Suppressor macrophage (primary cell): ENCODE measurements at places on chromosomes 3 and 15.

- no peak for DNase-seq
These were observed 122.0 kb upstream of the BFSP2 start for GRCh38 chr3:133277813-133278212.

- DNase-seq = no peak
These were observed 101.4 kb upstream of the UMPS start for GRCh38 chr3:124628863-124629262.

DNA sequence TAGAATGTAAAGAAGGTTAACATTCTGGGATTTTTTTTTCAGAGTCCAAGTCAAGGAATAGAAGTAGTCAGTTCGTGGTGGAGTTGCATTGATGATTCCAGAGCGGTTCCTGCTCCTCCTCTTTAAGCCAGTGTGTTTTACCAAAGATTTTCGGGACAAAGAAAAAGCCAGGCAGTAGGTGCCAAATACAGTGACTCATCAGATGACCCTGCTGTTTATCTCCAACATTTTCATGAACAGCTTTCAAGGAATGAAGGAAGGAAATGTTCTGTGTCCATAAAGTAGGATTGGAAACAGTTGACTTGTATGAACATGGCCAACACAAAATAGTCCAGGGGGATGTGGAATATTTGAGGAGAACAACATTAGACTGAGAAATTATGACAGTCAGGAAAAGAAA, 142.4 kb upstream of the TMC3 start:
- no peak for DNase-seq

DNA sequence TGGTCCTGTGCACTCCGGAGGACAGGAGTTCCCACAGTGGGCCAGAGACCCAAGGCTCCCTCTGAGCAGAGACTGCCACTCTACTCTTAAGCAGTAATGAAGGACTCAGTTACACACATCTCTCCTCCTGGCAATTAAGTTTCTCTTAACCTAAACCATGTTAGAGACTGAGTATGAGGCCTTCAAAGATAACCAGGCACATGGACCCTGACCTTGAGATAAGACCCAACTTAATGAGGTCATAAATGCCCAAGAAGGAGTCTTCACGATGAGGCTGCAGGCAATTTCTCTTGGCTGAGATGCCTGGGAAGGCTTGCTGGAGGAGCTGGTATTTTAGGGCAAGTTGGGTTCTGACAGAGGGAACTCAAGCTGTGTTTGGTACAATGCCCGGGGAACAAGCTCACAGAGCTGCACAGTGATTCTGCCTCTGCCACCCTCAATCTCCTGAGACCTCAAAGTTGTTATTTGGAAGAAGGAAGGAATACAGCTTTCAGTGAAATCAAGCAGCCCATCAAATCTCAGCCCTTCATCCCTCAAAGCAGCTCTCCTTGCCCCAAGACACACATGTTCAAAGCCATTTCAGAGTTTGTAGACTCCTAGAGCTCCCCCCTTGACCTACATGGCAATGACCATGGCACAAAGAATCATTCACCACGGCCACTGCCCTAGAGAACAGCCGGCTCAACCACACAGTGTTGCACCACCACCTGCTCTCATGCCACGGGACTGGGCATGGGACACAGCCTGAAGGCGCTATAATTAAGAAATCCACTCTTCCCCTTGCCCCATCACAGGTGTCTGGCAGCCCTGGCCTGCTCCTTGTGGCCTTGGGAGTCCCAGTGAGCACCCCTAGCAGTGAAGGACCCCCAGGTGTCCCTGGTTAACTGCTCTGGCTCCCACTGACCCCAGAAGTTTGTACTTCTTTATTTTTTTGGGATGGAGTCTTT, 7.1 kb downstream of the RMDN3 start:
- peak; percentile 82 for DNase-seq

DNA sequence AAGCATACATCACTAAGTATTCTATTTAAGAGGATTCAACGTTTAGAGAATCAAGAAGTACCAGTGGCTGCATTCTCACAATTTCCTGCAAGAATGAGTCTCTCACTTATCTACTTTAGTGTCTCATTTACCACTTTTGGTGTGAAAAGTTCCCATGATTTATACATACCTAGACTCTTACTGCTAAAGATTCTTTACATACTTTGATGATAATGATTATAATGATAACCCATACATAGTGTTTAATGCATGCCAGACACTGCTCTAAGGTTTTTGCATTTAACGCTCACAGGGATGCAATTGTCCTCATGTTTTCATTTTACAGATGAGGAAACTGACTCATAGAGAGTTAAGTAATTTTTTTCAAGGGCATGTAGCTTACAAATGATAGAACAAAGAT, 133.6 kb downstream of the TMEM108 start:
- no peak for DNase-seq

GRCh38 chr3:171335559-171335958, 124.6 kb downstream of the TNIK start:
- DNase-seq = no peak

GRCh38 chr3:64225695-64226499, 631 bp upstream of the PRICKLE2 start:
- no peak for DNase-seq

GRCh38 chr15:57306944-57307411, 69.3 kb upstream of the CGNL1 start:
- no peak for DNase-seq

- no peak for DNase-seq
These were observed at the start of gene SCG5 for GRCh38 chr15:32641517-32642059. Gene SCG5 (plus strand): TSS chr15:32641710. CDS start chr15:32643593, 1,883 bp downstream.

GRCh38 chr3:25396251-25396650, 31.8 kb upstream of the RARB start:
- DNase-seq = no peak

GRCh38 chr3:10281951-10282350, 10.8 kb downstream of the GHRL start:
- peak; percentile 26 for DNase-seq

DNA sequence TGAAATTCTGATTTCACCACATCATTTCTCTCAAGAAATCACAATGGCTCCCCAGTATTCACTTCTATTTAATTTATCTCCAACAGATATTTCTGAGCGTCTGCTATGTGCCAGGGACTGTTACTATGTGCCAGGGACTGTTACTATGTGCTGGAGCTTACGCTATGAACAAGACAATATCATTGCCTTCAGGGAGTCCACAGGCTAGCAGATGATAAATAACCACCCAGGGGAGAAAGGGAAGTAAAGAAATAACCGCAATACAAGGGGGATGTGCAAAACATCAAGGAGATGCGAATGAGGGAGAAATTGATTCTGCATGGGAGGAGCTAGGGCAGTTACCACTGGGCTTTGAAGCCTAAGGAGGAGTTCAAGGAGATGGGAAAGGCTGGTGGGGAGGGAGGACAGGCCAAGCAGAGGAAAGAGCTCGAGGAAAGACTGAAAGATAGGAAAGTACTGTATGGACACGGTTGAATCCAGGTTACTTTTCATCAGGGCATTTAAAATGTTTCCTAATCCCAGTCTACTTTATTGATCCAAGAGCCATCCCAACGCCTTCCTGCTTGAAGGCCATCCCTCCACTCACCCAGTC, 2.5 kb downstream of the THSD4 start:
- no peak for DNase-seq

- peak; percentile 83 for DNase-seq
These were observed 13.5 kb downstream of the UBAP1L start for GRCh38 chr15:65101411-65101890.
